Cerebellar nuclear complex (tissue), 1 donor: ENCODE measurements at places on chromosomes 2 and 18.

- DNase-seq: no peak
Measured at GRCh38 chr2:216687646-216688045, 7.7 kb downstream of the IGFBP5 start.

GRCh38 chr2:195413944-195414343 lies 243.1 kb upstream of the SLC39A10 start:
- DNase-seq: no peak

- DNase-seq: no peak
Measured at GRCh38 chr2:54595999-54596902, 127.2 kb upstream of the EML6 start.

DNA sequence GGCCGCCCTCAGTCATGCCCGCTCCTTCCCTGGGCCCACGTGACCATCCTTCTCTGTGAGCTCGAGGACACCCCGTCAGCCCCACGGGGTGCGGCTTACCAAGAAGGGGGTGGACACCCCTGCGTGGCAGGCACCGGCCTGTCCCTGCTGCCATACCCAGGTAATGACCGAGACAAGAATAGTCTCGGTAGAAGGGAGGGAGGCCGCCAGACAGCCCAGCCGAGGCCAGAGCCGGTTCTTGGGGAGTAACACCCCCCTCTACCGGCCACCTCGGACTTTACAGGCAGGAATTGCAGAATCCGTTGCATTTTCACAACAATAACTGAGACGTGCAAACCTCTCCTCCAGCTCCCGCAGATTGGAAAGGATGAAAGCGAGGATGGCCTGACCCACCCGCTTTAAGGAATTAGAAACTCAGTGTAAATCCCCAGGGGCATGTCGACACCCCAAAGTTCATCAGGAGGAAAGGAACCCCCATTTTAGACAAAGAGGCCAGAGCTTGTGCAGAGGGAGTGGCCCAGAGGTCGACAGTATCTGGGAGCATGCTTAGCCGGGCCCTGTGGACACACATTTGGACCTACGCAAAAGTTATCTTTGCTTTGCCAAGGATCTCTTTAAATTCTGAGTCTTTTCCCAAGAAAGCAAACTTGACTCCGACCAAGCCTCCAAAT lies 60.1 kb upstream of the GLI2 start:
- no peak for DNase-seq

- DNase-seq: no peak
Measured at GRCh38 chr2:227759411-227760118, 13.9 kb downstream of the SCYGR8 start.

GRCh38 chr18:48871391-48872166 lies 79.2 kb downstream of the SMAD7 start:
- no peak for DNase-seq

GRCh38 chr2:171086352-171087290 lies 74.1 kb downstream of the TLK1 start:
- no peak for DNase-seq

GRCh38 chr2:73969356-73969755 lies 15.4 kb upstream of the TET3 start:
- no peak for DNase-seq

GRCh38 chr2:235701206-235701981 lies 207.6 kb downstream of the AGAP1 start:
- no peak for DNase-seq

- DNase-seq: no peak
Measured at GRCh38 chr2:72128843-72129227, 18.8 kb downstream of the CYP26B1 start.

- no peak for DNase-seq
Measured at GRCh38 chr2:203164311-203164935, 74.4 kb upstream of the CYP20A1 start.

- no peak for DNase-seq
Measured at GRCh38 chr2:108621687-108622681, 87.7 kb downstream of the LIMS1 start.

DNA sequence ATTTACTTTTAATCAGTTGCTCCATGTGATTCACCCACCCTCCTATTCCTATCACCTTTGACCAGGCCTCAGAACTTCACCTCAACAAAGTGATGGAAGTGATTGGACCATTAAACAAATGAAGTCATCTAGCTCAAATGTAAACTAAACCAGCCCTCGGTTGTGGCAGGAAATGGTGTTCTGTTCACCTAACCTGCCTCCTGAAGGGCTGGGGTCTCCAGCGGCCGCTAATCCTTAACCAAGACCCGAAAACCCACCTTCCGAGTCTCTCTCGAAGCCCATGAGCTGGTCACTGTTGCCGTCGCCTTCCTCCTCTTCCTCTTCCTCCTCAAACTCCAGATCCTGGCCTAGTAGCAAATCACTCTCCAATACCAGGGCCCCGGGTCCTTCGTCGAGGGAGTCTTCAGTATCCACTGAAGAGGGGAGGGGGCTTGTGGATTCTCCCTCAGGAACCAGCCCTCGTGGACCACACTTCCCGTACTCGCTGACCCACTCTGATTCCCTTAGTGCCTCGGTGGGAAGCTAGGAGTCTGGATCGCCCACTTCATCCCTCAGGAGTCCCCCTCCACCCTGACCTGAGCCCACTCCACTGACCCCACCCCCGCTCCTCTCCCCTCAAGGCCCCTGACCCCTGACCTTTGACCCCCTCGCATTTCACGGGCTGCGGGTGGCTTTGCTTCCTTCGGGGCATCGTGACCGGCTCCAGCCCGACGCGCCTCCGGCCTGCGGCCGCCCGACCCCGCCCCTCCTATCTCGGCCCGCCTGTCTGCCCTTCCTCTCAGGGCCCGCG lies 503 bp downstream of the ZNF513 start:
- no peak for DNase-seq

DNA sequence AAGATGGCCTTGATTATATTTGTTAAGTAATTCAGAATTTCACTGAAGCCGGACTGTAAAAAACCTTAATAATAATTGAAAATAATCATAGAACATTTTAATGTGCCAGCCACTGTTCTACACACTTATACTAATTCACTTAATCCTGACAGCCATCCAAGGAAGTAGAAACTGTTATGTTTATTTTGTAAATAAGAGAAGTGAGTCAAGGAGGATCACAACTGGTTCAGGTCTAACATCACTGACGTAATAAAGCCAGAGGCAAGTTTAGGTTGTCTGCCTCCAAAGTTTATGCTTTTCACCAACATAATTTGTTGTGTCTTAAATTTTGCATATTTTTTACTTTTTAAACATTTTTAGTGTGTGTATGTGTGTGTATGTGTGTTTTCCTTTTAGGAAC lies 436.1 kb downstream of the LRRTM4 start:
- DNase-seq: no peak

DNA sequence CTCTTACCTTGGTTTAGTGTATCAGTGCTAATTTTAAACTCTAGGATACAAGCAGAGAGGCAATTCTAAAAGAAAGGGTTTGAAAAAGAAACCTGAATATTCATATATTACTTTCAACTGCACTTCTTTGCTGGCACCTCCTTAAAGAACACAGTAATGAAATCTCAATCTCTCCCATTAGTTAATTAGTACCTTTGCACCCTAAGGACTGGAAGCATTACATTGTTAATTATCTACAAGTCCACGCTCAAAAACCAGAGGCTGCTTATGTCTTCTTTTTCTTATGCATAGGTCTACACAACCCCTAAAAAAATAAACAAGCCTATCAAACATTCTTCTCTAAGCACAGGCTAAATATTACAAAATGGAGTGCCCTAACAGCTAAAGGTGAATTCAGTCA lies 20.2 kb downstream of the EPHA4 start:
- no peak for DNase-seq

DNA sequence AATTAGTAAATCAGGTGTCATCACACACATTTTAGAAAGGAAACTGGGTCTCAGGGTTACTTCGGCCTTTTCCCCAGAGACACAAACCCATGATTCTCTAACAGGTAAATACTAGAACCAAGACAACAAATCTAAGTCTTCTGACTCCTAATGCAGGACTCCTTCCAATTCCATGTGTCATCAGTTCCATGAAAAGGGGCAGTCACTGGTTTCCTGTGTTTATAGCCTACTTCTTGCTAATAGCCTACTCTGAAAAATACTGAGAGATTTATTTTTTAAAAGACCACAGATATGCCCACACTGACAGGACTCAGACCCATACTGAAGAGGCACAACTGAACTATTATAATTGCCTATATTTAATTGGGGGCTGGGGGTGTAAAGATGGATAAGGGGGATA lies 33.0 kb downstream of the RAB1A start:
- DNase-seq: no peak

DNA sequence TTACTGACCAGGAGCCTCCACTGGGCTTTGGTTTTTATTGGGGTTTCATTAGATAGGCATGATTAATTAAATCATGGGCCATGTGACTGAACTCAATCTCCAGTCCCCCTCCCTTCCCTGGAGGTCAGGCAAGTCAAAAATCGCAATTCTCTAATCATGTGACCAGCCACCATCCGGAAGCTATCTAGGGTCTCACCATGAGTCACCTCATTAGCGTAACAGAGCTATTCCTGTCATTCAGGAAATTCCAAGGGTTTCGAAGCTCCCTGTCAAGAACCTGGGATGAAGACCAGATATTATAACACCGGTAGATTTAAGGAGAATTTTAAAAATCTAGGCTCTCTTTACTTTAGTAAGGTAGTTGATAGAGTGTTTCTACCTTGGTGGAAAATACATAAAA lies 180.3 kb upstream of the TCF4 start:
- no peak for DNase-seq

GRCh38 chr2:215782965-215783364 lies 230.4 kb downstream of the MREG start:
- no peak for DNase-seq

GRCh38 chr2:32719933-32720716 lies 92.3 kb downstream of the TTC27 start:
- no peak for DNase-seq

DNA sequence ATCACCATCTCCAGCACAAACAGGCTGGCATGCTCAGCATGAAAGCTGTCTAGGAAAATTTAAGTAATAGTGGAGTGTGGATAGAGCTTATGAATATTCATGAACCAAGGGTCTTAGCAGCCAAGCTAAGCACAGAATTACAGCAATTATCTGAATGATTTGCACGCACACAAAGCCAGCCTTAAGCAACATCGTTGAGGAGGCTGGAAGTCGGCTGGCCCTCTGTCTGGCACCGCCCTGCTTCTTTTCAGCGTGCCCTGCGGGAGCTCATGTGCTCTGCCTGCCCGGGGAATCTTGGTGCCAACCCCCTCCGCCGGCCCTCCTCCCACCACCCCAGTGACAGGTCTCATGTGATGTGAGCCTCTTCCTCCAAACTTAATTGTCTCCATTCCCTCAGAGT lies 540.1 kb downstream of the CMPK2 start:
- DNase-seq: no peak

DNA sequence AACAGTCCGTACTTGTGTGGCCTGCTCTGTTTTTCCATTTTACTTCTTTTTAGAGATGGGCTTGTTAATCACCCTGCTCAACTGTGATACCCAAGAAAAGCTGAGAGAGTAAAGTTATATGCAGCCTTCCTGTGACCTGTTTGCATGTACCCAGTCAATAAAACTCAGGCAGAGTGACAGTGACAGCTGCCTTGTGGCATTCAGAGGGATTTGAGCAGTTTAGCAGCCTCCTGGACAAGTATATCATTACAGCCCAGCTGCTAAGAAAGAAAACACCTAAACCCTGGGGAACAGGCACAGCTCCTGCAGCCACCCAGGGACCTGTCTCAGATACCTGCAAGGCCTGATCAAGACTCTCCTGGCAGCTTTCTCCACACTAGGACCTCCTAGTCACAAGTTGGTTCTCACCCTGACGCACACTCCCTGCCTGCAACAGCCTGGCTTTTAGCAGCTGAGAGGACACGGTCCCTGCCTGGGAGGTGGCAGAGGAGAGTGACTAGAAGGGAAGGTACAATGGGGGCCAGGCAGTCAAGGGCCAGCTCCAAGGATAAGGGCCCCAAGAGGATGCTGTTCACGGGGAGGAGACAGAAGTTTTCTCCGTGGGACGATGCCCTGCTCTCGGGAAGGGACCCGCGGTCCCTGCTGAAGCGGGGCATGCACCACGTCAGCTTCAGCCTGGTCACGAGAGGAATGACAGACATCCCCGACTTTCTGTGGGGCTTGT lies at the start of gene LRRC30:
LRRC30 (plus strand) TSS at position 464 of the 724 bp plus-strand sequence; CDS start at position 514, 50 bp downstream.
- DNase-seq: no peak

- DNase-seq: no peak
Measured at GRCh38 chr2:39537150-39537549, 100.1 kb upstream of the MAP4K3 start.

DNA sequence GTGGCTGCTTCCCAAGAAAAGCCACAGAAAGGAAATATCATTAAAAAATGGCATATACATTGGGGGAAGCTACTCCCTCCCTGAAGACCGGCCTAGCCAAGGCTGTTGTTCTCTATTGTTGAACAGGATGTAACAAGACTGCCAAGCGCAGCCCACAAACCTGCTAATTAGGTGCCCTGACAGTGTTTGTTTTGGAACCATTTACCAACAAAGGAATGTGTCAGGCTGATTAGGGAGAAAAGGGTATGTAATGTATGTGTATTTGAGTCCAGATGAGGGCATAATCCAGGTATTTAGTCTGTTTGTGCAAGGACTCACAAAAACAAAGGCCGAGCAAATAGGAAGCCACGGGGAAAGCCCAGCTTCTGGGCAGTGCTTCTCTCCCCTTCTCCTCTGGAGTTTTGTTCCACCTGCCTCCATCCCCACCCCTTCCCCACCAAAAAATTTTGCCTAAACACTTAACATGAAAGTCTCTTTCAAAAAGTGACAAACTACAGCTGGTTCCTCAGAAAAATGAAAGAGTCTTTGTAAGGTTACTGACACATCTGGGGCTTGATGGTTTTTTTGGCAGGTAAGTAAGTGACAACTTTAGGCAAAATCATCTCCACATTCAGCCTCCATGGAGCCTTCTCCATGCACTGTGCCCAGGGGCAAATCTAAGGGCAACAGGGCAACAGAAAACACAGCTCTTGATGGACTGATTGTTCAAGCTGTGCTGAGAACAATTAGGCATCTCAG lies 78.3 kb upstream of the FZD5 start:
- DNase-seq: no peak

GRCh38 chr2:72917138-72917876 lies at the start of gene EMX1:
EMX1 (plus strand) TSS chr2:72917519; CDS start chr2:72917853, 334 bp downstream.
- no peak for DNase-seq

- no peak for DNase-seq
Measured at GRCh38 chr2:68258851-68259250, 6.5 kb upstream of the PPP3R1 start.

- no peak for DNase-seq
Measured at GRCh38 chr2:164826293-164827243, 15.1 kb downstream of the COBLL1 start.

- no peak for DNase-seq
Measured at GRCh38 chr2:236664136-236664535, 94.5 kb downstream of the ACKR3 start.

GRCh38 chr2:162315938-162316337 lies 2.5 kb downstream of the IFIH1 start:
- DNase-seq: no peak
